ENCODE measurements at places on chromosomes 6 and 20.

GRCh38 chr6:157546321-157546720, 165.3 kb downstream of the ZDHHC14 start:
- DNase-seq: no peak

- peak; percentile 20 for DNase-seq
Observed at GRCh38 chr6:110180228-110181008, at the start of gene CDC40. TSS of gene CDC40 (plus strand) at chr6:110180427. CDS start at chr6:110180445, 18 bp downstream.

GRCh38 chr6:124561635-124562130, 400.6 kb upstream of the RNF217 start:
- DNase-seq: no peak

GRCh38 chr6:150373260-150373701, 4.5 kb downstream of the IYD start:
- no peak for DNase-seq

DNA sequence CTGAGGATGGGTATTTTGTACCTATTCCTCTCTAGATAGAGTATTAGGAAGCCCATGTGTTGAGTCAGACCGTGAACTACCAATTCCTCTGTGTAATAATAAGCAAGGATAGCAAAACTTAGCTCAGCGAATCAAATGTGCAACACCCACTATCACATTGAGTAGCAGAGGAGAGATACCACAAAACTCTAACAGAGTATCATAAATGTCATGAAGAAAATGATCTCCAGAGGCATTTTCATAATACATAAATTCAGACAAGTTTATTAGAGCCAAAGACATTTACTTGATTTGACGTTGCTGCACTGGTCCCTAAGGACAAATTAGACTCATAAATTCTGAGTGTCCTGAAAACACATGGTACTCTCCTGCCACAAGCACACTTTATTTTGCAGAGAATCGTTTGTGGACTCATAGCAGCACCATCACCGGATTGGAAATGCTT, 245.2 kb downstream of the HAO1 start:
- no peak for DNase-seq

GRCh38 chr6:112214739-112215269, 39.6 kb downstream of the LAMA4 start:
- DNase-seq: no peak

DNA sequence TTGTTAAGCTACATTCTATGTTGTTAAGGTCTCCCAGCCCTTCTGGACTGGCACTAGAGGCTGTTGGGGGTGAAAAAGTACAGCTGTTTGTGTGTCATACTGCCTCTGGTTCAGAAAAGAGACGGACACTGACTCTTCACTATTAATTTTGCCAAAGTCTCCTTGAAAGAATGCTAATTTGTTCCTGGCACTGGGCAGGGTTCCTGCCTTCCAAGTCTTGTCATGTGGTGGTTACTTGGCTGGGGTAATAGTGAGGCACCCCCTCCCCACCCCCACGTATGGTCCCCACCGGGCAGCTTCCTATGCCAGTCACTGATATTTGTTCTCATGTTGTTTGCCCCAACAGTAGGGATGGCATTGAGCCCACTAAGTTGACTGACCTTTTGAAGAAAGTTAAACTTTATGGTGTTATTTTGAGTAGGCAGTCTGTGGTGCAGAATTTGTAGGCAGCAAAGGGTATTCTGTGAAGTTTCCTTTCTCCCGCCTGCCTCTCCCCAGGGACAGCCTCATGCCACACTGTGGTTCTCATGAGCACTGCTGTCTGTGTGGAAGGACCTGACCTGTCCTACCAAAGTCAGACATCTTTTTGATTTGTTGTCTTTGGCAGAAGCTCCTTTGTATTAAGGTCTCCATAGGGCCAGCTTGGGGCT, 8.7 kb downstream of the CDS2 start:
- DNase-seq: no peak

GRCh38 chr6:16832721-16833120, 71.5 kb upstream of the ATXN1 start:
- no peak for DNase-seq

DNA sequence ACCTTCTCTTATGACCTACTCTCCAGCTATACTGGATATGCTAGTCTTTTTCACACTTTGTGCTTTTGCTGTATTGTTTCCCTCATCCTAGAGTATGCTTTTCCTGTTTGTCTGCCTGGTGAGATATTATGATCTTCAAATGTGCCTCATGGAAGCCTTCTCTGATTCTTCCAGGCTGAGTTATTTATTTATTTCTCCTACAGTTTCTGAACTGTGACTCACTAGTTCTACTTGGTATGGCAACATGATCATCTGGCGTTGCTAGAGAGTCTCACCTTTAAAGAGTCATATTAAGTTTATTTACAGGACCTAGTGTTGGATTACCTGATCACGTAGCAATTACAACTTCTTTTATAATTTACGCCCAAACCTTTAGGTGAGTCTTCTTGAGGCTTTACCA, 81.2 kb upstream of the HDAC2 start:
- DNase-seq: no peak

DNA sequence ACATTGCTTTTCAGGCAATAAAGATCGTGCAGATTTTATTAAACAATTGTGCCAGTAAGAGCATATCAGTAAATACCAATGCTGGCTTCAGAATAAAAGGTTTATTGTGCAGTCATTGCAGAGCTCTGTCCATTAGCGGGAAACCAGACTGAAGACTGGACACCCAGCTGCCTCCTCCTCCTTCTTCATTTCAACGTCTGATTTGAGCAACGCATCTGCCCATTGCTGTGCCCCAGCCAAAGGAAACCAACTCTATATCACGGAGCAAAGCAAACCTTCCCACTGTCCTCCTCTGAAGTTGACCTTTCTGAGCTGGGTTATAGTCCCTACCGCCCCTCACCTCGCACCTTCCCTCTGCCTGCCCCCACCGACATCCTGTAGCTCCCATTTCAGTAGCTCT, 80.8 kb downstream of the SLC22A23 start:
- no peak for DNase-seq

DNA sequence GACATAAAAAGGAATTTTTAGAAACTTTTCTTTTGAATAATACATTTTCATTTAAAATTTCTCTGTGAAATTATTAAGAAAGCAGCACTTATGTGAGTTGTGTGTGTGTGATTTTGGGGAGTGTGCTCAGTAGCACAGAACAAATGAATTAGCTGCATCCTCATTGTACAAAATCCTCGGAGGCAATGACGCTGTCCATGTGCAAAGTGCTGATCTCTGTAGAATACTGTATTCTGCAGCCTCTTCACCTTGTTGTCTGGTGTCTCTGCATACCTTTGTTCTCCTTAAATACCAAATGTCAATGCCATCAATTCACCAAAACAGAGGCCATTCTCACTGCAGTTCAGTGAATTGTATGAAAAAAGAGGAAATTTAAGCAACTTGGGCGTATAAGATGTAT, 838.4 kb downstream of the QKI start:
- DNase-seq: no peak

GRCh38 chr6:119259027-119259426, 90.5 kb downstream of the MAN1A1 start:
- no peak for DNase-seq

DNA sequence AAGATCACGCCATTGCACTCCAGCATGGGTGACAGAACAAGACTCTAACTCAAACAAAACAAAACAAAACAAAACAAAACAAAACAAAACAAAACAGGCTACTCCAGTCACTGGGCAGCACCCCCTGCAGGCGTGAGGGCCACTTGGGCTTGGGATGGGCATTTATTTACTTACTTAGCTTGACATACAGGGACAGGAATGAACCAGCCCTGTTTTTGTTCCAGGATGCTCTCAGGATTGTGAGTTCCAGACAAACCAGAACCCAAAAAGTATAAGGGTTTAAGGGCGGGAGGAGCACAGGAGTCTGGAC, 4.0 kb upstream of the PTPN1 start:
- no peak for DNase-seq

DNA sequence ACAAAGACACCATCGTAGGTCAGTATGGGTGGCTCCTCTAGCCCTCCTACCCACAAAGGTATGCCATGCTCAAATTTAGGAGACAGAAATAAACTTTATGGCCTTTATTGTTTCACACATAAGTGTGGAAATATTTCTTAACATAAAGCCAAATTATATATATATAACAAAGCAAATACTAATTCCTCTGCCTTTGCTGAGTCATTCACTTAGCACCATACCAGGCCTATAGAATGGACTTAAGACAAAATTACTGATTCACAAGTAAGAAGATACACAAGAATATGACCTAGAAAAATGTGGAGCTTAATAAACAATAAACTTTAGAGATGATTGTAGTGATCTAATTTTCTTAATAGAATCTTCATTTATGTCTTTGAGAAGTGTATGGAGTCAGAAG, 5.2 kb downstream of the FRK start:
- DNase-seq: no peak

DNA sequence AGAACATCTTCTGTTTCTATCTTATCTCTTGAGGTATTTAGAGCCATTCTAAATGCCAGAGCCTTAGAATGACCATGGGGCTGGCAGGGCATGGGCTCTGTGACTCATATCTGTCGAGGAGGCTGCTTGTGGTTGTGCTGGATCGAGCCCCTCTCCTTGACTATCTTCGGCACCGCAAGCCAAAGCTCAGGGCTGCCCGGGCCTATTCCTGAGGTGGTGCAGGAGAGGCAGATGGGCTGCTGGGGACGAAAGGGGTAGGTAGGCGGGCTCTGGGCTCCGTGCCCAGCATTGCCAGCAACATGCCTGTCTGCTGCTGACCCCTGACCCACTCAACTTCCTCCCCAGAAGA, 89.9 kb downstream of the NOL4L start:
- no peak for DNase-seq

DNA sequence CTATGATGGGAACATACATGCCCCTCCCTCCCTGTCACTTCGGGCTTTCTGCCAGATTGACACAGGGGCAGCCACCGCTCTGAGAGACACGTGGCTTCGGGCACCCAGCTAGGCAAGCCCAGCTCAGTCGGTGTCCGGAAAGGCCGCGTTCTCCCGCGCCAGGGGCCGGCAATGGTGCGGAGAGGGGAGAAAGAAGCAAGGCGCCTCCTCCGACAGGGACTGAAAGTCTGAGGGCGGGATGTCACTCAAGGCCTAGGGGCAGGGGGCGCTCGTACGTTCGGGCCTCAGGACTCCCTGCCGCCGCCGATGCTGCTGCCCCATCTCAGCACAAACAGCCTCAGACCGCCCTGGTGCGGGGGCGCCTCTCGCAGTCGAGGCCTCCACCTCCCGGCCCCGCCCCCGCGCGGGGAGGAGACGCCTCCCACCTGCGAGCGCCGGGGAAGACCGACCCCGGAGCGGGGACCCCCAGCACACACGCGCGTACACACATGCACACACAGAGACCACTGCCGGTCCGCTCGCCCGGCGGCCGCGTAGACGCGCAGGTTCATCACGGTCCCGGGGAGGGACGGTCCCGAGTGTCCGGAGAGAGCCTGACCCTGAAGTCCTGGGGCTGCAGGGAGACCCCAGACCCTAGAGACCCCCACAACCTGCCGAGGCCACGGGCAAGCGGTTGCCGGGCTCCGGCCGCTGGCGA, 1.9 kb downstream of the GRM4 start:
- DNase-seq: no peak

- DNase-seq: no peak
Observed at GRCh38 chr20:1766731-1767130, 109.2 kb upstream of the SIRPG start.

DNA sequence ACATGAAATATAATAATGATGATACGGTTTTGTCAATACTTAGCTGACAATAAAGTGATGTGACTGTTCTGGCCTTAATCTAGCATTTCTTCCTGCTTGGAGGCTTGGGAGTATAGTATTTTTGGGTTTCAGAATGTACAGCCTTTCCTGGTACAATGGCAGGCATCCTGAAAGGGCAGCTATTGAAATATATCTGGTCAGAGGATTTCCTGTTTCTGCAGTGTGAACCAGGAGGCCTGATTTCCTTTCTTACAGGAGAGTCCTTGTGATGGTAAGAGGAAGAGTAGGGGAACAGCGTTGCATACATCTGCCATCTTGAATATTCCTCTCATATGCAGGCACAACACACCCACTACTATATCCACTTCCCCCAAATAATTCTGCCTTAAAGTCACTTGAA, 93.7 kb downstream of the MYO6 start:
- no peak for DNase-seq

DNA sequence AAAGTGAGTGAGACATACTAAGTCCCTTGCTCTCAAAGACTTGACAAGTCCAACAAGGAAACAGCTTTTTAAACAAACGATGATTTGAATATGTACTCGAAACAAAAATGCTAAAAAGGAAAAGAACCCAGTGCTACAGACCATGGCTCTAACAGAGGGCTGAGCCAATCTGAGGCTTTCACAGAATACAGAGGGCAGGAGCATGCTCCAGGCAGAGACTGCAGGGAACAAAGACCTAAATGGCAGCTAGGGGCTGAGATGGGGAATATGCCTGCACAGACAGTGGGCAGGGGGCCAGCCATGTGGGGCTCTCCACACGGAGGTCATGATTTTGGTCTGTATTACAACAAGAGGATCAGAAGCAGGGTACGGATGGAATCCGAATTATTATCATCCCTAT, 31.1 kb upstream of the C6orf118 start:
- DNase-seq: no peak

GRCh38 chr6:82259389-82259788, 11.8 kb upstream of the IBTK start:
- DNase-seq: no peak

GRCh38 chr6:109056661-109057060, 38.0 kb downstream of the SESN1 start:
- DNase-seq: no peak

- no peak for DNase-seq
Observed at GRCh38 chr6:43798688-43799444, 28.9 kb downstream of the VEGFA start.

DNA sequence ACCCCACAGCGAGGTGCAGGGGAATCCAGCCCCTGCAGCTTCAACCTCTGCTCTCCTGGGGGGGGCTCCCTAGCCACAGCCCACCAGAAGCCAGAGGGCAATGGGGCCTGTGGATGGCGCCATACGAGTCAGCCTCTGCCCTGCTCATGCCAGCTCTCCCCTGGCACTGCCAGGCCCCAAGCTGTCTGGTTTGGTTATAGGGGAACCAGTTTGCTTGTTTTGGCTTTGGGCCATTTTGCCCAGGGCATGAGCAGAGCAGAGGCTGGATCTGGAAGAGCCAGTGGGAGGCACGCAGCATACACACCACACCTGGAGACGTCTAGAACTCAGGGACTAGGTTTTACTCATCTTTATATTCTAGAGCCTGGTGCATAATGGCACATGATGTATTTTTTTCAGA, 66.7 kb upstream of the SLC22A16 start:
- no peak for DNase-seq

DNA sequence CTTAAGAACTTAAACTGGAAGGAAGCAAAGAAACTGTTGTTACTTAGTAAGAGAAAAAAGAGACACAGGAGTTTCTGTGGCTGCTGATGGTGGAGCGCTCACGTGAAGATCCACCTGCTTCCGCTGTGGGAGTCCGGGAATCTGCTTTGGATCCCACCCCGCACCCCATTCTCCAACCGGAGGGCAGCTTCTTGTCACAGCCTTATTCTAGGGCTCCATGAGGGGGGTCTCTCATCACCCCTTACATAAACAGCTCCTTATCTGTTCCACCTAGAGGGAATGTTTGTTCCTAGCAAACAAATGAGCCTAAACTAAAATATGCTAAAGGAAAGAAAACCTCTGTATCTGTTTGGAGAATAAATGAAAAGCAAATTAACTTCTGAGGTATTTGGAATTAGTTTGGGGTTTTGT, 280.5 kb downstream of the QKI start:
- no peak for DNase-seq

- DNase-seq: no peak
Observed at GRCh38 chr6:134406311-134406710, 88.4 kb upstream of the SGK1 start.

Data from stimulated activated CD4-positive, alpha-beta T cell treated with anti-CD3 and anti-CD28 coated beads, Interleukin-15, amount 100 ng/mL, for 1 hour (primary cell).